ENCODE measurements at places on chromosomes 16 and 17. TPM values are rescaled to one million over a fixed set of nuclear protein-coding genes. Genes with fewer than 3 reads are reported as not detected.

SSTR5 gene
- polyA plus RNA-seq = 0.38 TPM

NTN3 gene
- polyA plus RNA-seq = 3.9 TPM

CPHXL2 gene
- 0.47 TPM for polyA plus RNA-seq

MYL4 gene
- polyA plus RNA-seq = 1.5 TPM

C17orf113 gene
- 3.4 TPM for polyA plus RNA-seq

MATCAP1 gene
- polyA plus RNA-seq = 127 TPM

TBC1D3K gene
- polyA plus RNA-seq = 4.3 TPM

RASD1 gene
- 13.5 TPM for polyA plus RNA-seq

KRT25 gene
- polyA plus RNA-seq = 0.15 TPM

ADORA2B gene
- polyA plus RNA-seq = 7.8 TPM

OSGIN1 gene
- 1.2 TPM for polyA plus RNA-seq

ABCC12 gene
- 0.29 TPM for polyA plus RNA-seq

SLC2A4 gene
- 0.78 TPM for polyA plus RNA-seq

SLC52A1 gene
- 0.19 TPM for polyA plus RNA-seq

SCGB1C2 gene
- polyA plus RNA-seq = not detected

All from spinal cord (tissue), 10 donors.